ENCODE measurements at places on chromosomes 11 and 22.

- no peak for DNase-seq
Measured at GRCh38 chr11:2688381-2689231, 11.2 kb downstream of the KCNQ1OT1 start.

DNA sequence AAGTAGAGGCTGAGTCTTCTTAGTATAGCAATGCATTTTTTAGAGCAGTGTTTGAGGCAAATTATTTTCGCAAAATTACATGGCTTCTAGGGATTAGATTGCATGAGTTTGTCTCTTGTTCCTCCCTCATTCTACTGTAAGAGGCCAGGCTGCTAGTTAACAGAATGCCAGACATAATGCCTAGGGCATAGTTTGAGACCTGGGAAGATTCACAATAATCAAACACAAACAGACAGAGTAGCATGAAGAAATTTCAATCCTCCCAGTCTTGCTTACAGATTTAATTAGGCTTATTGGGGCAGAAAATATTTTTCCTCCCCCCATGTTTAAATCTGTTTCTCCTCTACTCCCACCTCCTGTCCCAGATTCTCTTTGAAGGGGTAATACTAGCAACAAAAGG, 48.3 kb downstream of the ARHGEF12 start:
- no peak for DNase-seq

DNA sequence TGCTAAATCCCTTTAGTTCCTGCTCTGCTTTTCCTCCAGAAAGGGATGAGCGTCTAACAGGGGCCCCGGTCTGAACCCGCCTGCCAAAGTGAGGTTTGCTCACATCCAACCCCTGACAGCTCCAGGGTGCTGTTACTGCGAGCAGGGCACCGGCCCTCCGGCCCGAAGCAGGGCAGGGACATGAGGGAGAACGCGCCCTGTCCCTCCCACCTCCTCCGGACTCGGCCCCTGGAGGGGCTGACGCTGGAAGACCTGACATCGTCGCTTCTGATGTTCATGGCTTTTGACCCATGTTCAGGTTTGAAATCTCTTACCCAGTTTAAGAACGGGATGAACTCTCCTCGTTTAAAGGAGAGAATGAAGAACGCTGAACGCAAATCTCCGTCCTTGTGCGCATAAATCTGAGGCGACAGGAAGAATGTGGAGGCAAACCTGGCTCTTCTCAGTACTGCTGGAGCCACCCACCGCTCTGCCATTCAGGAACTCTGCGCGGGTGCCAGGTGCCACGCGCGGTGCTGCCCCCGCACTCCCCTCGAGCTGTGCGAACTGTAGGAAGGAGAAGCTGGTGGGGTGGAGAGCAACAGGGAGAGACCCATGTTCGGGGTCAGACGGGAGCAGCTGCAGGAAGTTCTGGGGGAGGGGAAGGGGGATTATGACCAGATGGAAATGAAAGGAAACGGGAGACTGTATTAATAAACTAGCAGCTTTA, 826 bp upstream of the EEF1G start:
- peak; percentile 52 for DNase-seq

DNA sequence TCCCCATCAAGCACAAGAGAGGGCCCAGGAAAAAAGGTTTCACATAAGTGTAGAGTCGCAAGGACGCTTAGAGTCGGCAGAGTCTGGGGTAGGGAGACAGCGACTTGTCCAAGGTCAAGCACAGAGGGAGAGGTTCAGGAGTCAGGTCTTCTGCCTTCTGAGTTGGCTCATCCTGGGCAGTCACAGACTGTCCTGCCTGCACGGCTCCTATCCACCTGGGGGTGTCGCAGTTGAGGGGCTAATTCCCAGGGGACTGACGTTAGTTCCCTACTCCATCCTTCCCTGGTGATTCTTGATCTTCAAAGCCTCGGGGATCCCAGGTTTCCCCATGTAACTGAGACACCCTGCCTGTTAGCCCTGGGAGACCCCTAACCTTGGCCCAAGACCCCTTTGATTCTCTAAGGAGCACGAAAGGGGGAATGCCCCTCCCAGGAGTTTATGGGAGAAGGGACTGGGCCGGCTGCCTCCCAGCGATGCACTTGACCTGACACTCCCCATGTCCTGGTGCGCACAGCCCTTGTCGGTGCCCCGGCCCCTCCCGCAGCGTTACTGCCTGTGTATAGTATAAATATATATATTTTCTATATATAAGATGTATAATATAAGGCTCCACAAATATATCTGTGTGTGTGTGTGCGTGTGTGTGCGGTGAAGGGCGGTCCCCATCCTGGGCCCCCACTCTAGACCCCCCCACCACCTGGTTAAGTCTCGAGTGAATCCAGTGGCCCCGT, 14.7 kb upstream of the TAB1 start:
- DNase-seq: peak; percentile 46

- no peak for DNase-seq
Measured at GRCh38 chr11:69643646-69644045, 2.7 kb downstream of the CCND1 start.

DNA sequence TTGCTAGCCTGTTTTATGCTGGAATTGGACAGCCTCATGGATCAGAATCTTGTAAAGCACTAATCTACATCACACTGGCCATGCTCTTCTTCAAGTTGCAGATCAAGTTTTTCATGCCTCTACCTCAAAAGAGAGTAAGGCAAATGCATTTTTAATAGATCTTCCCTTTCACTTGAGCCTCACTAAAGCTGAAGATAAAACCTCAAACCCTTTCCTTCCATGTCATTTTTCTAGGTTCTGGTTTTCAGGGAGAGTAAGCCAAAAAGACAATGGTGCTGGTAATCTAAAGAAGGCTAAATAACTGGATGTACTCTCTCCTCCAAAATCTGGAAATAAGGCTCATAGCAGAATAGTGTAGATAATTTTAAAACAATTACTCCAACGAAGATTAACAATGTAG, 28.3 kb downstream of the POU2AF1 start:
- DNase-seq: no peak

DNA sequence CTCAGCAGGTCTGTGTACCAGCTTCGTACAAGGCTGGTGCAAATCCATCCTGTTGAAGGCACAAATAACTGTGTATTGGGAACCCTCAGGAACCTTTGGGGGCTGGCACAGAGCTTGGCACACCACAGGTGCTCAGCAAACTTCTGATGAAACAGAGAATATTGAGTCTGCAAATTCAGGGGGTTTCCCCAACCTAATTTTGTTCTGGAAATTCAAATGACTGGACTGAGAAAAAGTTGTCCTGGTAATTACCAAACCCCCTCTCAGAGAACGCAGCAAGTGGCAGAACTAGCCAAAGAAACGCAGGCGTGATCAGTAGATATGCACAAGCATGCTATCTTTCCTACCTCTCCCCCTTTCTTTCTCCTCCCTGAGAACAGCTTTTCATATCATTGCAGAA, 47.6 kb downstream of the LIF start:
- no peak for DNase-seq

All from lung microvascular endothelial cell (primary cell).